ENCODE measurements at places on chromosomes 3 and 15.

DNA sequence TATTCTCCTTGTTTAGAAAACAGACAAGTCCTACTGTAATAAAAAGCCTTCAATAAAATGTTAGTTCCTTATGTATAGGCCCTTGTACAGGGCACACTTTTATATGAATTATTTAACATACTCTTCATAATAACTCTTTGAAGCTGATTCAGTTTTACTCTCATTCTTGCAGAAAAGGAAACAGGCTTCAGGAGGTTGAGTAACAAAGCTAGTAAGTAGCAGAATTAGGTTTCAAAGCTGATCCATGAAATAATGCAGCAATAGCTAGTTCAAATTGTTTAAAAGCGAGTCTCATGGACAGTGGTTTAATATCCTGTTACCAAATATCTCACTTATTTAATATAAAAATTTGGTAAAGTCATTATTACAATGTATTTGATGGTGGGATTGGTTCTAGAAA lies 25.0 kb downstream of the TCF12 start:
- DNase-seq: no peak

- no peak for DNase-seq
Observed at GRCh38 chr3:71210257-71211007, 373.1 kb downstream of the FOXP1 start.

GRCh38 chr15:92930776-92931175 lies 30.7 kb downstream of the CHD2 start:
- no peak for DNase-seq

DNA sequence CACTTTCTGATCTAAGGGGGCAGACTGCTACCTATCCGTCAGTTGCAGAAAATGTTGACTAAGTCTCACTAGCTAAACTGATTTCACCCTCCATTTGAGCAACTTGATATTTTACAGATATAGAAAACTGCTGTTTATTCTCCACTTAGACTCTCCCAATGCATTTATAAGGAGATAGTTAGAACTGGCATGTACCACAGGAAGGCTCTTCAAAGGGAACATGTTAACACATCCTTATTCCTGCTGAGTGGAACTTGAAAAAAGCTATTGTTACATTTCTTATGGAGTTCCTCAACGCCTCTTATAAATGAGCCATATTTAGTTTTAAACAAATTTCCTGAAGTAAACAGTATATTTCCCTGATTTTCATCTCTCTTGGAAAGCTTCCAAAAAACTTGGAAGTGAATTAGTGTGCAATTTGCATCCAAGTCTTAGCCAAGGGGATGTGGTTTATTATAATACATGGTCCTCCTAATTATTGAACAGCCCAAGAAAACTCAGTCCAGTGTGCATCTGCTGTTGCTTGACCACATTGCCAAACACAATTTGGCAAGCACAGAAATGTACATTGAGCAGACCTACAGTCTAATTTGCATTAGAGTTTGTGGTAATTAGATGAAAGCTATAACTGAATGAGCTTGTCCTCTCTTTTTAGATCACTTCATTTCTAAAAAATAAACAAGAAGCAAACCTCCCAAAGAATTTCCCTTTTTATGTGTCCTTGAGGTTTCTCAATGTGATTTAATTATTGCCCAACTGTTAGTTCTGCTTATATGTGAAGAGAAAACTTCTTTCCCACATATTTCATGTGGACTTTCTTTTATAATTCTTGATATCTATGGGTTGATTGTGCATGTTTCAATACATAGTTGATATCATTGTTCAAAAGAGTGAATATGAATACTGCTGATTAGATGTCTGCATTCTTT lies 72.6 kb upstream of the DPH6 start:
- DNase-seq: no peak

DNA sequence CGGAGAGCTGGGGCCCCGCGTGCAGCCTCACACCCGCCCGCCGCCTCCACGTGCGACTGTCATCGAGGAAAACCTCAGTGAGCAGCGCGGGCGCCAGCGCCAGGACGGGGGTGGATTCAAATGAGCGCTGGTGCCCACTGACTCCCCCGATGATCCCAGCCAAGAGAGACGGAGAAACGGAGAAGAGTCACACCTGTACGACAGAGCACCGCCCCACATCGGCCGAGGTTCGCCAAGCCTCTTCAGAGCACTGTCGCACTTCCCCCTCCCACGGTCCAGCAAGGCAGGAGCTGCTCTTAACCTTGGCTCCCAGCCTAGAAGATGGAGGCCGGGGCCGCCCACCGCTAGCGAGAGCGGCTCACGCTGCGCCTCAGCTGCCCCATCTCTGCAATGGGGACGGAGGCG lies 130.9 kb upstream of the IQSEC1 start:
- DNase-seq: no peak

- no peak for DNase-seq
Observed at GRCh38 chr3:141708367-141708766, 29.7 kb upstream of the RNF7 start.

GRCh38 chr3:148823026-148823425 lies 4.6 kb upstream of the CPB1 start:
- DNase-seq: no peak

DNA sequence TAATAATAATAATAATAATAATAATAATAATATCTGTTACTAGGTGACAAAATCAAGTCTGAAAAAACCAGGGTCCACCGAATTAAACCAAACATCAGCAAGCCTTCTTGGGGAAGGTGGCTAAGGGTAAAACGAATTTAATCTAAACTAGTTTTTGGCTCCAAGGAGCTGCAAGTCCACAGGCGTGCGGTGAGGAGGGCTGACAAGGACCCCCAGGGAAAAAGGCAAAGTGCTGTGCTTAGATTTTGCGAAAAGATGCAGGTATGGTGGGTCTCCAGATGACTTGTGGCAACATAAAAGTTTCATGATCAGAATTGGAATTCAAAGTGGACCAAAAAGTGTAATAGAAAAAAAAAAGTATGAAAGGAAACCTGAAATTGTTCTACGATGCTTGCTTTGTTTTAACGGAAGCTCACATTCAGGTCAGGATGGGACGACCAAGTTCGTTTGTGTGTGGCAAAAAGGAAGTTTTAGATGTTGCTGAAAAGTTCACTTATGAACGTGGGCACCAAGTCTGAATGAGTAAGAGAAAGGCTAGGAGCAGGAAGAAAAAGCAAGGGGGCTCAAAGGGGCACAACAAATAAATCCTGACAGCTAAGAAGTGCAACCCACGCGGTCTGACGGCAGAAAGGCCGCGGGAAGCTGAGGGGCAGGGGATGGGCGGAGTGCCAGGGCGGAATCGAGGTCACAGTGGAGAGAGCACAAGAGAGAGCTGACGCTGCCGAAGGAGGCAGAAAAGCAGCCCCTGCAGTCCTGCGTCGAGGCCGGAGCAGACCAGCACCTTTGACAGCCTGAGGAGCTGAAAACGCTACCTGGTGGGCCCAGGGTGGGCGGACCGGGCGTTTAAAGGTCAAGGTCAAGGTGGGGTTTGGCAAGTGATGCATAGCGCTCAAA lies 1.1 kb downstream of the WDR82 start:
- peak; percentile 81 for DNase-seq

DNA sequence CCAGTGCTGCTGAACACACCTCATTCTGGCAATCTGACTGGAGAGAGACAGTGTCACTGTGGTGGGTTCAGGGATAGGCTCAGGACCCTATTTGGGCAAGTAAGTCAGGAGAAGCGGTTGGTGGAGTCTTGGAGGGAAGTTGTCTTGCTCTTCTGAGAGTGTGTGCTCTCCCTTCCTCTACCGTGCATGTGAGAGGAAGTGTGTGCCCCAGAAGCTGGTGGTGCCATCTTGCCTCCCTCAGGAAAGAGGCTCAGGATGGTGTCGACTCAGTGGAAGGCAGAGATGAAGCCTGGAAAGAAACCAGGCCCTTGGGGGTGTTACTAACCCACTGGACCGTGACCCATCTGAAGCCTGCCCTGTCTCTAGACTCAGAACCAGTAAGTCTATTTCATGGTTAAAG lies 6.8 kb upstream of the RARRES1 start:
- no peak for DNase-seq
